CD4-positive, alpha-beta T cell treated with Interleukin-15 for 4 hours (primary cell): ENCODE measurements at places on chromosomes 13 and 19.

- DNase-seq: no peak
Measured at GRCh38 chr13:74669149-74669548, 534.9 kb upstream of the KLF12 start.

- DNase-seq: no peak
Measured at GRCh38 chr19:6047256-6047655, 63.0 kb downstream of the RFX2 start.

GRCh38 chr13:45215392-45216077 is 14.7 kb upstream of the KCTD4 start:
- DNase-seq: no peak

- no peak for DNase-seq
Measured at GRCh38 chr13:107258599-107259187, 690.8 kb upstream of the ARGLU1 start.

DNA sequence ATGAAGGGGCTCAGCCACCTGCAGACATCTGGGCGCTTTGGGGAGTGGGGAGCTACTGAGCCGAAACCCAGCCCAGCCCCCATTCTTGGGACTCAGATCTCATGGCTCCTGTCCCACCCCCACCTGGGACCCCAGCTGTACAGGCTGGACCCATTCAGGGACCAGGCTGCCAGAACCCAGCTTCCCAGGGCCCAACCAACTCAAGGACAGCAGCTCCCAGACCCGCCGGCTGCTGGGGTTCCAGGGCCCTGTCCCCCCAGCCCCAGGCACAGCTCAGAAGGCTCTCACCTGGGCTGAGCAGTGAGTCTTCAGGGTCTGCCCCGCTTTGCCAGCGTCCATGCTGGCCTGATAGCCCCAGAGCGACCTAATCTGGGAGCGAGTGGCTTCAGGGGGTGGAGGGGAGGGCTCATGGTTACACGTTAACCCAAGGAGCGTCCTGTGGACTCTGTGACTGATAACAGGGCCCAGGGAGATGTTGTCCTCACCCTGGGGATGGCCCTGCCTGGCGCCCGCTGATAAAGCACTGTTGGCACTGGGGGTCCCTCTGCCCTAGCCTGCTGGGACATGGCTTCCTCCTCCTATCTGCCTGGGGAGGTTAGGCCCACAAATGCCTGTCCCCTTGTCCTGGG is at the start of gene TMEM86B:
TSS of gene TMEM86B (minus strand) at position 361 of the 629 bp plus-strand sequence. CDS start at position 339, 22 bp downstream.
- DNase-seq: no peak

DNA sequence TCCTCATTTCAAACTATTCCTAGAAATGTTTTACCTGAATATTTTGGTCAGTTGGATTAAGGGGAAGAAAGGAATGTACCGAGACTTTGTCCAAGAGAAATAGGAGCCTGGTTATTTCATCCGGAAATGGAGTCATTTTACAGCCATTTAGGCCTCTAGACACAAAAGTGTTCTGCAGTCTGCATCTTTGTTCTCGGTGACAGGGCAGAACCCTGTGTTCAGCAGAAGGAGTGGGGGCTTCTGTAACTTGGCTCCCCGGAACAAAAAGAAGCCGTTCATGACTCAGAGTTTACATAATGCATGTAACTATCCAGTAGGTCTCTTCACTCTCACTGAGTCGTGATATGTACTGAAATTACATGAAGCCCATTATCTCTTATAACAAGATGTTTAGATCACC is 21.6 kb upstream of the FNDC3A start:
- DNase-seq: no peak

- no peak for DNase-seq
Measured at GRCh38 chr13:29104461-29104860, 284.3 kb downstream of the MTUS2 start.

GRCh38 chr13:108086678-108087077 is 128.7 kb downstream of the LIG4 start:
- no peak for DNase-seq

- no peak for DNase-seq
Measured at GRCh38 chr13:32264407-32264806, 50.8 kb downstream of the ZAR1L start.
